ENCODE measurements at places on chromosomes 4 and X.

DNA sequence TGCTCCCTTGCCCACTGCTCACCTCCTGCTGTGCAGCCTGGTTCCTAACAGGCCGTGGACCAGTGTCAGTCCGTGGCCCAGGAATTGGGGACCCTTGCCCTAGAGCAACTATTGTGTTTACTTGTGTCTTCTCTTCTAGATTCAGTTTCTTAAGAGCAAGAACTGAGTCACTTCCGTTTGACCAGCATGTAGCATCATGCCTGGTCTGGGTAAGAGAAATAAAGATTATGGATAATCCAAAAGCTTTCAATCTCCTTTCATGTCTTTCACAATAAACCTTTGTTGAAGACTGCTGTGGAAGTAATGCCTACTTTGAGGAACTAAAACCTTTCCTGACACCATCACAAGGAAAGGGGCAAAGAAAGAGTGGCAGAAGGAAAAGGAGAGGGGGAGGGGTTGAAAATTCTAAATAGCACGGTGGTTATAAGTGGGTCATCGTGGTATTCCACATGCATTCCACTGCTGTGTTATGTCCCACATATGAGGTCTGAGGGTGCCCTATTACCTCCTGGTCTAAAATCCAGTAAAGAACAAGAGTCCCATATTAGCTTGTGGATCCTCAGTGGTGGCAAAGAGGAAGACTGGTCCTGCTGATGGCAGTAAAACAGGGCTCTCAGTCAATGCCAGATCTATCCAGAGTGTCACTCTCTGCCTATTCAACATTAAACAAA is 133.4 kb downstream of the RASL11B start:
- no peak for DNase-seq

- DNase-seq = no peak
Measured at GRCh38 chrX:133850399-133850798, 135.0 kb downstream of the GPC3 start.

DNA sequence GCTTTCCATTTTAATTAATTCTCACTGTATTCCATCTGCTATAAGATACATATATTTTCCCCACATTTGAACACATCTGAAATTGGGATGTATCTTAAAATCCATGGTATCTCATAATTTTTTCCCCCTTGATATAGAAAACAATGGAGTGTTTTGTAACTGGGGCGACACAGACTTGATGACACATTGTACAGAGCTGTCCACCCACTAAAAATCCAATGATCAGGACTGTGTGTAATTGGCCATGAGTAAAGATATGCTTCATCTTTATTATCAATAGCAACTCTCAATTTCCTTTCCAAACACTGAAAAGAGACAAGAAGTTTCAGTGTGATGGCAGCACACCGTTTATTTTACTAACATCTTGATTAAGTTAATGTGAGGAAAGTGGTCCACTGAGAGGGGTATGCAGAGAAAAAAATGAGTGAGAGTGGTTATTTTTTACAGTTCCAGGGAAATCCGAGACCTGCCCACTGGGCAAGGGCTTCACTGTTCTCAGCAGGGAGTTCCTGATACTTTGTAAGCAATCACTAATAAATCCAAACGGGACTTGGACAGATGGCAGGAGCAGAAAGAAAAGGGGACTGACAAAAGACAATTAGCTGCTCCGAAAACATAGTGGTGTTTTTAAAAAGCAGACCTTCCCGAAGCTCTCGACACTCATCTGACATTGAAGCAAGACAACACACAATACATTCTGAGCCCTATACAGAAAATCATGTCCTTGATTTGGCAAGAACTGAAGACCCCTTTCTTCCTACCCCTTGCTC is 149.4 kb downstream of the TSPAN5 start:
- DNase-seq = no peak

DNA sequence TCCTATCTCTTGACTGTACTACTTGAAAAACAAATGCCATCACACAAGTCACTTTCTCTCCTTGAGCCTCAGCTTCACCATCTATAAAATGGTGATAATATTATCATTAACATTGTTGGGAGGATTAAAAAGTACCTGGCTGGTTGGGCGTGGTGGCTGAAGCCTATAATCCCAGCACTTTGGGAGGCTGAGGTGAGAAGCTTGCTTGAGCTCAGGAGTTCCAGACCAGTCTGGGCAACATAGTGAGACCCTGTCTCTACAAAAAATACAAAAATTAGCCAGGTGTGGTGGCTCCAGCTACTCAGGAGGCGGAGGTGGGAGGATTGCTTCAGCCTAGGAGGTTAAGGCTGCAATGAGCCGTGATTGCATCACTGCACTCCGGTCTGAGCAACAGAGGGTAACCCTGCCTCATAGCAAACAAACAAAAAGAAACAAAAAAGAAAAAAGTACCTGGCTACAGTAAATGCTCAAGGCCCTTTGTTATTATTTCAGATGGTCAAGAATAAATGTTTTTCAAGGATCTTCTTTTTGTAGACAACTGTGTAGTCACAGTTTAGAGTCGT is 120.3 kb downstream of the CHRNA9 start:
- DNase-seq = no peak

GRCh38 chrX:30900227-30900626 is 11.2 kb upstream of the TAB3 start:
- DNase-seq = no peak

GRCh38 chrX:39710776-39711175 is 387.0 kb downstream of the BCOR start:
- DNase-seq = no peak

GRCh38 chr4:10963958-10964703 is 279.6 kb upstream of the CLNK start:
- no peak for DNase-seq

DNA sequence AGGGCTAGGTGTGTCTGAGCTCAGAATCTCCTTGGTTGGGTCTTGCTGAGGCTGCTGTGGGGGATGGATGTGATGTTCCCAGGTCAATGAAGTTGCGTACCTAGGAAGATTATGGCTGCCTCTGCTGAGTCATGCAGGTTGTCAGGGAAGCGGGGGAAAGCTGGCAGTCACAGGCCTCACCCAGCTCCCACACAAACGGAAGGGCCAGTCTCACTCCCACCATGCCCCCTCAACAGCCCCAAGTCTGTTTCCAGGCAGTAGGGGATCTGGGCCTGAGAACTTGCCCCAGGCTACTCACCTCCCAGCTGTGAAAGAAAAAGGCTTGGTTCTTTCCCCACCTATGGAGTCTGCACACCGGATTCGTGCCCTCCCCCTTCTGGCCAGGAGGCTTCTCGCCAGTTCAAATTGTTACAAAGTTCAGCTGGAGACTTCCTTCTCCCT is 72.9 kb downstream of the WDR44 start:
- no peak for DNase-seq

DNA sequence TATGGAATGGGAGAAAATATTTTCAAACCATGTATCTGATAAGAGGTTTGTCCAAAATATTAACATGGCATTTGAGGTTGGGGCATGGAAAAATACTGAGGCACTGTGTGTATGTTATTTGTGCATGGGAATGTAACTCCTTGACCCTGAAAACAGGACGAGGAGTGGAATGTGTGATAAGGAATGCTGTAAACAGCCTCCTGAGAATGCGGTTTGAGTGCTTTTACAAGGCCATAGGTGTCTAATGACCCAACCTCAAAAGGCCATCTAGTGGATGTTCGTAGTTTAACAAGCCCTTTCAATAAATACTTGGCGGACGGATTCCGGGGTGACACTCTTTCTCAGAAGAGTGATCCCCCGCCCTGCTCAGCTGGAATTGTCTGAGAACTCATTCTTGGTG is 162.9 kb upstream of the USP9X start:
- DNase-seq = no peak

Data from activated CD4-positive, alpha-beta T cell treated with anti-CD3 and anti-CD28 coated beads for 4 hours (primary cell).